Ovary (tissue), 10 donors: ENCODE measurements at places on chromosomes 5 and 9.

DNA sequence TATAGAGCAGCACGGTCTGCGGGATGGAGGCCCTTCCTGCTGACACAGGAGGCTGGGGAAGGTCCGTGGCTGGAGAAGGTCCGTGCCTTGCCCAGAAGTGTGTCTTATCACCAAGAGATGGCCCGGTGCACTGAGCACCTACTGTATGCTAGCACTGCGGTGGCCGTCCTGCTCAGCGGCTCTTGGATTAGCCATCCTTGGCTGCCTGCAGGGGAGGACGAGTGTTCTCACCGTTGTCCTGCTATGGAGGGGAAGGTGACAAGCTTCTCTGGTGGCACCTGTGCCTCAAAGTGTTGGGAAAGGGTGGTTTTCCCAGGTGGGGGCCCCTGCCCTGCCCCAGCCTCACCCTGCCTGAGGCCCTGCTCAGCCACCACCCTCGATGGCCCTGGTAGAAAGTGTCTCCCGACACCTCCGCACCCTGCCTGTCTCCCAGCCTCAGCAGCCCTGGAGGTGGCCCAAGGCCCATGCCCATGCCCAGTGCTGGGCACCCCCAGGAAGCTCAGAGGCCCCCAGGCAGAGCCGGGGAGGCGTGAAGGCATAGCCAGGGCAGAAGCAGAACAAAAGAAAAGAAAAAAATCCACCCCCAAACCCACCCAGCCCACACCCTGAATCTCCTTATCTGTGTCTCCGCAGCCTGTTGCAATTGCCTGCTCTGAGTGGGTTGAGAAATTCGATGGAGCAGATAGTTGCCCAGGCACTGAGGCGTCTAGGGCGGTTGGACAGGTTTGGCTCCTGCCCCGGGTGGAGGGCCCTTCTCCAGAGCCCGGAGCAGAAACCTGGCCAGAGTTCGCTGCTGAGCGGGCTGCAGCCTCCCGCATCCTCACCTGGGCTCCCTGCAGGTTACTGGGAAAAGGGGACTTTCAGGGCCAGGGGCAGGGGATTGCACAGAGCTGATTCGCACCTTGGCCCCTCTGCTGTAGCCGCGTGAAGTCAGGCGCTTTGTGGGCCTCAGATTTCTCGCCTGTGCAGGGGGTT is 30.5 kb downstream of the RXRA start:
- DNase-seq = no peak

DNA sequence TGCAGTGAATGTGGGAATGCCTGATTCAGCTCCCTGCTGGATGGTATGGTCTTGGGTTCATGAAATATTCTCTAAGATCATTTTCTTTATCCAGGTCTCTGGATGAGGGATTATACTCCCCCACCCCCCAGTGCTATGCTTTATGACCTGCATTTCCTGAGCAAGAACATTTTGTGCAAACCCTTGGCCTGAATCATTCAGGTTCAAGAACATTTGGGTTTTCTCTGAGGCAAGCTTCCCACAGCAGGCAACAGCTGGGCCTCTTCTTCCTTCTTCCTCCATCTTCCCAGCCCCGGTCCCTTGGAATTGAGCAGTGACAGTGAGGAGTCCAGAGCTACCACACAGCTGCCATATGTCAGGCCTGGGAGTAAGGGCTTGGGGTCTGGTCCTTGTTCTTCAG is 58.6 kb upstream of the TNFSF15 start:
- no peak for DNase-seq

DNA sequence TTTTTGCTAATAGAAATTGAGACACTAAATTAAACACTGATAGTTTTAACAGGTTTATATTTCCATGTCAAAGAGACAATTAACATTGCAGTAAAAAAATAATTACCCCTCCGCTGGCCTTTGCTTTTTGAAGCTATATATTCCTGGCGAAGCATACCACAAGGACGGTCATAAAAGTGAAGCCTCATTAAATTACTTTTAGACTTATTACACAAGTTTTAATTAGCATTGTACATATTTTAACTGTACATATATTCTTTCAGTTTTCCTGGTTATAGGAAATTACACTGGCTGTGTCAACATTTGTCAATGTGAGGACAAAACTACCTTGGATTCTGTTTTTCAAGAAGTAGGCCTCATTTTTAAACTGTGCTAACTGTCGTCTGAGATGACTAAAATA is 1.2 kb downstream of the CDKN2A start:
- DNase-seq = no peak

DNA sequence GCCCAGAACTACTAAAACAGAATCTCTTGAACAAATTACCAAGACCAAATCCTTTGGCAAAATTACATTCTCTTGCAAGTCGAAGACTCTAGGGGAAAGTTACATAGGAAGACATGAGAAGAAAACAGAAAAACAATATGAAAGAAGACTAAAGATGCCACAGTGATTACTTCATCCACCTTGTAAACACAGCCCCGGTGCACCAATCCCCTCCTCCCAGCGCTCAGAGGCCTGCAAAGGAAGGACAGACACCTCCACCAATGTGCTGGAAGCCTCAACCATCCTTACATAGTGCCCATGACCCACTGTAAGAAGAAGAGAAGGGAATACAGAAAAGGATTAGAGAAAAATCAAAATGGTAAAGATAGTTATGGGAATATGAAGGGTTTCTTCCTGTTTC is 218.5 kb downstream of the SPOCK1 start:
- no peak for DNase-seq
